ENCODE measurements at places on chromosomes 7 and 10.
A peak's percentile ranks its signal among the peaks of the same experiment; 100 is the strongest.

GRCh38 chr7:151436446-151437158 is 3.3 kb downstream of the CRYGN start:
- DNase-seq, result peak; percentile 60

- no peak for DNase-seq
These were observed 479.7 kb downstream of the KIF20B start for GRCh38 chr10:90180886-90181691.

GRCh38 chr7:47771990-47772360 is 176.3 kb downstream of the PKD1L1 start:
- peak; percentile 70 for DNase-seq

- peak; percentile 66 for DNase-seq
These were observed 105.8 kb upstream of the ANK3 start for GRCh38 chr10:60495338-60496055.

- peak; percentile 30 for DNase-seq
These were observed 112.2 kb upstream of the HGF start for GRCh38 chr7:81882086-81882485.

DNA sequence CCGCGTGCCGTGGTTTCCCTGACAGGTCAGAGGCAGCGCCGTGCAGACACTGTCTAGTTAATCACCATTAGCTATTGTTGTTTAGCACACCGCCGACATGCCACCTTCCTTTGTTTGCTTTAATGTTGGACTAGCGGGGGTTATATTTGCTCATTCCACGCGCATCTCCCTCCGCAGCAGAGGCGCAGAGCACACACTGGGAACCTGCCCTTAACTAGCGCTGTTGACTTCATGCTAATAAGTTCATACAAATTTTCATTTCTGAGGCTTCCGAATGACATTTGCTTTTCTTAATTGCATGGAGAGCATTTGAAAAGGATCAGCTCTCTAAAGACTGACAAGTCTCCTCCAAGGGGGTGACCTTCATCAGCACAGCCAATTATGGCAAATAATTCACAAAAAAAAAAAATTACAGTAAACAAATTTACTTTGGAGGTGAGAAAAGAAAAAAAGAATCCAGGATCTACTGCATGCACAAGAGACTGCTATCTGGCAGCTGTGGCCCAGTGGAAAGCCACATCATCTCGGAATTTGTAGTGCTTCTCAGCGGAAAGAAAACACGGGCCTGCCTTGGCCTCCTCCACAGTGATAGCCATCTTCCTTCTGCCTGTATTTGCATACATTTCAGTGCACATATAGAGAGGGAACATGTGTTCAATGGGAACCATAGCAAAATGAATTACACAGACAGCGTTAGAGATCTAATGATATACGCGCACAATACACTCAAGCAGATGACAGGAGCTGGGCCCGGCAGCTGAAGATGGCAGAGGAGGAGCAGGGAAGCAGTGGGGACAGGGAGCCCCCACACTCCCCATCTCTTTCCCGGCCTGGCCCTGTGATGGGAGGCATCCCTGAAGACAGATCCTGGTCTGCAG is 94.2 kb downstream of the EBF3 start:
- no peak for DNase-seq

DNA sequence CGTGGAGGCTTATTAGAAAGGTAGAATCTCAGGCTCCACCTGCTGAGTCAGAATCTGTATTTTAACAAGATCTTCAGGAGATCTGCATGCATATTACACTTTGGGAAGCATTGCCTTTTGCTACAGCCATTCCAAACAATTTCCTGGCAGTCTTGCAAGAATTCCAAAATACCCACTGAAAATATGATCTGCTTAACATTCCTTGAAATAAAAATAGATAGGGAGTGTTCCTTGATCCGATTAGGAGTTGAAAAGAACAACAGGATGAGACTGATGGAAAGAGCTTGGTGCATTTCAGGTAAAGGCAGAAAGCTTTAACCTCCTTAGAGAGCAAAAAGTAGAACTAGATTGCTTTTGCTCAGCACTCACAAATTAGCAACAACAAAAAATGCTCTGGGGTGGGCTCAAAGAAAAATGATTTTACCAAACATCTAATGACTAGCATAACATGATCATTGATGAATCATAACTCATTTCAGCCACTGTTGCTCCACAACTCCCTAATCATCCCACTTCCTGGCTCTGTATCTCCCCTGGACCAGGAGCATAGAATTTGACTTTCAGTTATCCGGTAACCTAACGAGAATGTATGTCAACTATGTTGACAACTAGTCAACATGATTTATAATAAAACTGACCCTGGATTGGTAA is 115.2 kb downstream of the RNLS start:
- peak; percentile 47 for DNase-seq

- DNase-seq, result no peak
These were observed 173.5 kb downstream of the BAMBI start for GRCh38 chr10:28850784-28851183.

GRCh38 chr10:10852464-10852863 is 165.2 kb upstream of the CELF2 start:
- DNase-seq, result no peak

DNA sequence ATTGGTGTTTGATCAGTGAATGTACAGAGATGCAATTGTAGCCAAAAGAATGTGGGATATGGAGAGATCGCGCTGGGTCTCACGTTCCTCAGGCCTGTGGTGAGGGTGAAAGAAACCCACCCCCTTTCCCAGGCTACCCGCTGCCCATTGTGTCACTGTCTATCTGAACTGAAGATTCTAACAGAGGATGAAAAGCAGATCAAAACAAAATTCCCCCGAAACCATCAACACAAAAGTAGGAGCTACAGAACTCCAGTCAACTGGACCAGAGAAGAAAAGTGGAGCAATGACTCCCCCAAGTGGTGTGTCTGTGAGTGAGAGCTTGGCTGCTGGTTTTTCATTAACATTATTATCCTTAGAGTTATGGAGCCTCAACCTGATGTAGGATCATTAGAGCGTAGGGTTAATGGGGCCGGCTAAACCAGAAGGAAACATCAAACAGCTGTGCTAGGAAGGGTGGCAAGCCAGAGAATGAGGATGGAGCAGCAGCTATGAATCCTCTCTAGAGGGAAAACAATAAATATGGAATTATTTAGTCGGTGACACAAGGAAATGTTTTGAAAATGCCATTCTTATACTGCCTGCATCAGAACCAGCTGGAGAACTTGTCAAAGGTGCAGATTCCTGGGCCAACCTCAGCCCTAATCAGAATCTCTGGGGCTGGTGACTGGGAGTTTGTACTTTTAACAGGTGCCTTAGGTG is 38.3 kb downstream of the AKR1B1 start:
- peak; percentile 57 for DNase-seq

- no peak for DNase-seq
These were observed 205.2 kb upstream of the GHITM start for GRCh38 chr10:83934062-83934461.
